ENCODE measurements at places on chromosomes 7 and 10.

GRCh38 chr10:3495281-3495680 is 289.7 kb downstream of the KLF6 start:
- DNase-seq = no peak

DNA sequence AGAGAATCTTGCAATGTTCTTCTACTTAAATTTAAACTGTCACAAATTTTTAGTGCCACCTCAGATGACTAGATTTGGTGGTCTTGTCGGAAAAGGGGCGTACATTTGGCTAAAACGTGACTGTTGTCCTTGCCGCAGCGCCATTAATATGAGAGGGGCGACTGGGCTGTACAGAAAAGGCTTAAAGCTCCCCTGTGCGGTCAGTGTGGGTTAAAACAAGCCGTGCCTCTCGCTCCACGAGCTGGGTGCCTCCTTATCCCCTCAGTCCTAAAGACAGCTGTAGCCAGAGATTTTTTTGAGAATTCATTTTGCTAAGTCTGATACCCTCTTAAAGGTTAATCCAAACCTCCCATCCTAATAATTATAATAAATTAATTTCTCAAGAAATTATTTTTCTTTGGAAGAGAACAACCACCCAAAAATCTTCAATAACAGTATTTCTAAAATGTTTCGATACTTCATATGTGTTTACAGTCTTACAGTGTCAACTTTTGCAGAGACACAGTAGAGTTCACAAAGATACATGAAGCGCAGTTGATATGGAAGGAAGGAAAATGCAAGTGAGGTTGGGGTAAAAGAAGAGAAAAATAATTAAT is 68.6 kb downstream of the C7orf25 start:
- peak; percentile 29 for DNase-seq

DNA sequence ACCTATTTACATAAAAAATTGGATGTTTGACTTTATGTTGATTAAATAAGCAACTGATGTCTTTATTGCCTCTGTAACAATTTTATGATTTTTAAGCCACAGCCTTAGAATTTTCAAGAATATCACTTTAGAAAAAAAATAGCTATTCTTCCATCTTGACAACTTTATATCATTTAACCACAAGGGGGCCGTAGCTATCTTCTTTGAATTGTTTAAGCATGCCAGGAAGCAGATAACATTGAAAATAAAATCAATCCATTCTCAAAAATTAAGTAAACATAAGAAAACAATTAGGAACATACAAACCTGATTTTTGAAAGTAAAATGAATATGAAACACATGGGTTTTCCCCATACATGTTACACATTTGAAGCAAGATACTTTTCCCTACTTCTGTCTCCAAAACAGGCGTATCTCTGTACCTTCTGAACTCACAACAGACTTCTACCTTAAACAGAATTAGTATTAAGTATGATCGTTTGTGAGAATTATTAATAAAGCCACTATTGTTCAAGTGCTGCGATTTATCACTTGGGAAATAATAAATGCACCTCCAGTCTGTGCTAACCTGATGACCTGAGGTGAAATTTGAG is 209.0 kb downstream of the CACNA2D1 start:
- peak; percentile 9 for DNase-seq

- no peak for DNase-seq
Measured at GRCh38 chr7:139693651-139694388, 84.0 kb downstream of the HIPK2 start.

DNA sequence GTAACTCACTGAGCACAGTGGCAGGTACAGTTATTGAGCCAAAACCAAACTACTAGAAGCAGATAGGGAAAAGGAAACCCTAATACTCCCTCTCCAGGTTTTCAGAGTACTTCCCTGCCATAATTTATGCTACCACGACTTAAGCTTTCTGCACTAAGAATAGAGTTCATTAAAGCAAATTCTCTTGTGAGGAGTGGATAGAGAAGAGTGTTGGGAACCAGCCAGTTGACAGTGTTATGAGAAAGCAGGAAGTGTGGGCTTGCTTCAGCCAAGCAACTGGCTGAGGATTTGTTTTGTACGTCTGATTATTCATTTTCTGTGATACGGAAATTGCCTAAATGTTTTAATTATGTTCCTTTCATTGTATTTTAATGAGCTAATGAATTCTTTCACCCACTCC is 280.5 kb downstream of the KIF20B start:
- DNase-seq = peak; percentile 18

DNA sequence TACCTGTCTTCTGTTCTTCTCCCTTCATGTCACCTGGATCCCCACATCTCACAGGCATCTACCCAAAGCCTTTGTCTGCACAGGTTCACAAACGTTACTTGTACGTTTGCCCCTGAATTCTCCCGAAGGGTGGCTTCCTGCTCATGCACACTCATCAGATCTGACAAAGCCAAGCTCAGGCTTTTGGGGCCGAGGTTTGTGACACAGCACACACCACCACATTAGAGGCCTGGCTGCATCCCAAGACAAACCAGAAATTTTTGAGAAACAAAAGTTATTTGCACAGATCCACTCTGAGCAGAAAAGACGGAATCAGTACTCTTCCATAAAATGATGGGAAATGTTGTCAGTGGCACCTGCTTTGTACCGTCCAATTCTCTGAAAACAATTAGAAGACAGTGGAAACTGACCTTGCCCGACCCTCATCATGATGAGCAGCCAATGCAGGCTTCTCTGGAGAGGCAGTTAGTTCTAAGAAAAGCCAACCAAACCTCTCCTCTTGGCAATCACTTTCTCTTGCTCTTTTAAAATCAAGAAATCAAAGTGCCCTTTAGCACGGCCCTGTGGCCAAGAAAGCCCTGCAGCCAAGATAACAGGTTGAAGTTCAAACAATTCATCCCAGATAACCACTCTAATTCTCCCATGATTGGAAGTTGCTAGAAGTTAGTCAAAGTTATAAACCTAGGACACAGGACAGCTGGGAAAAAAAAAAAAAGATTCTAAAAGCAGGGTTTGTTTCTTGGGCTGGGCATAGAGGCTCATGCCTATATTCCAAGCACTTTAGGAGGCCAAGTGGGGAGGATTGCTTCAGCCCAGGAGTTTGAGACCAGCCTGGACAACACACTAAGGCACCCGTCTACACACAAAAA is 13.6 kb upstream of the SVIL start:
- no peak for DNase-seq

- DNase-seq = no peak
Measured at GRCh38 chr7:81768951-81769778, 682 bp downstream of the HGF start.

- peak; percentile 50 for DNase-seq
Measured at GRCh38 chr7:159025161-159025779, 119.4 kb downstream of the VIPR2 start.

DNA sequence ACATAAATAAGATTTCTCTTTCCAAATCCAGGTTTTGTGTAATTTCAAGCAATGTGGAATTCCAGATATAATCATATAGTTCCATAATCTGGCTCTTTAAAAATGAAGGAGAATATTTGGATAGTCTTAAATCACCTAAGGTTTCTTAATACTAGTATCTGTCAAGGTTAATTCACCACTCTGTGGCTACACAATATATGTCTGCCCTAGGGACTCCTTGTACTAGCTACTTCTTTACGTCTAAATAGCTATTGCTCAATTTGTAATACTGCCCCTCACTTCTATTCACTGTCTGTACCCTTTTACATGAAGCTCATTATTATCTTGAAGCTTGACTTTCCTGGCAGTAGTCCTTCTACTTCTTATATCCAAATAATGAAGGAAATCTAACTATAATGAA is 47.2 kb downstream of the CACNA2D1 start:
- no peak for DNase-seq

GRCh38 chr7:157228864-157229422 is 90.2 kb downstream of the UBE3C start:
- no peak for DNase-seq

DNA sequence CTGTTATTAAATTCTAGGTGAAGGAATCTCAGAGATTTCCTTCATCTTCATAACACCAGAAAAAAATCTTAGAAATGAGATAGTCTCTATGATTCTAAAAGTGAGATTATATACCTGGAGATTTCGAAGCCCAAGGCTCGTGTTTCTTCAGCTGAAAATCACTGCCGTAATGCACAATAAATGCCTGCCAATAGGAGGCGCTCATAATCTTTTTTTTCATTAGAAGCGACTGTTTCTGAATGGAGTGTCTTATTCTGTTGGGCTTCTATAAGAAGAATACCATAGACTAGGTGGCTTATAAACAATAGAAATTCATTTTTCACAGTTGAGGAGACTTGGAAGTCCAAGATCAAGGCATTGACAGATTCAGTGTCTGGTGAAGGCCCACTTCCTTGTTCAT is 294.7 kb downstream of the PRKG1 start:
- no peak for DNase-seq

DNA sequence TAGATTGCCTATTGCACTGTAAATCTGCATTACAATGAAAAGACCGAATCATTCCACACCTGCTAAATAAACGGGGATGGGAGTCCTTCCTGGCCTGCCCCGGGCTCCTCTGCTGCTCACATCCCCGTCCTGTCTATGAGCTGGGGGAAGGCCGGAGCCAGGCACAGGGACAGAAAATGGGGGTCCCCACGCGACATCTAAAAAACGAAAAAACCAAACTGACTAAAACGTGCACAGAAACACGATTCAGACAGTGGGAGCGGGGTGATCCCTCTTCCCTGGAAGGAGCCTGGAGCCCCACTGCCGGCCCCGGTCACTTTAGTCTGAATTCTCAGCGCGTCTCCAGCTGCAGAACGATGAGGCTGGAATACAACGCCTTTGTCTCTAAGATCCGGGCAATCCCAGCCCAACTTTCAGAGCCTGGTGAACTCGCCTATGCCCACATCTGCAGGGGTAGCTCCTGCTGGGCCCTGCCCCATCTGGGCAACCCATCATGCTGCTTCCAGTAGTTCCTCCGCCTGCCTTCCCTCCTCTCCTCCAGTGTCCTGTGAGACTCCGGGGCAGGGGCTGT is 78.0 kb downstream of the ADARB2 start:
- DNase-seq = no peak

DNA sequence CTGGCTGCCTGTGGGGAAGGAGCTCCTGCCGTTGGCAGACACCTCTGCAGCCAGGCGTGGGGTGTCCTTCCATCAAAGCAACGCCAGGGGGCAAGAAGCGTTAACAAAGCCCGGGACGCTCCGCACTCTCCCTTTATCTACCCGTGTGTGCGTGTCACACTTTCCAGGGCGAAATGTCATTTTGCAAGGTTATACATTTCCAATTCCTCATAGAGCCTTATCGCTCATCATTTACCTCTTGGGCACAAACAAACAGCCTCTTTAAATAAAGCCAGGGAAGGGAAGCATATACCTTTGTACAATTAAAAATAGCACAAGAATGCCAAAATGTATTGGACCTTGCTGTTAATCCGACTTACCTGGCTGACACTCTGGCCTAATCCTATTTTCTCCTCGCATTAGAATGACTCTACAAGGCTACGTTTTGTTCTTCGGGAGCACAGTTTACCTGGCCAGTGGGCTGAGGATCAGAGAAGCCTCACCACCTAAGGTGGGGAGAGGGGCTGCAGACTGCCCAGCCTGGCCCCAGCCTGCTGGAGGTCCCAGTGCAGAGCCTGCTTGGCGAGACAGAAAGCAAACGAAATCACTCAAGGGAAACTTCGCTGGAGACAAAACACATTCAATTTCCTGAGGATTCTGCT is 77.6 kb upstream of the EN2 start:
- DNase-seq = peak; percentile 41

DNA sequence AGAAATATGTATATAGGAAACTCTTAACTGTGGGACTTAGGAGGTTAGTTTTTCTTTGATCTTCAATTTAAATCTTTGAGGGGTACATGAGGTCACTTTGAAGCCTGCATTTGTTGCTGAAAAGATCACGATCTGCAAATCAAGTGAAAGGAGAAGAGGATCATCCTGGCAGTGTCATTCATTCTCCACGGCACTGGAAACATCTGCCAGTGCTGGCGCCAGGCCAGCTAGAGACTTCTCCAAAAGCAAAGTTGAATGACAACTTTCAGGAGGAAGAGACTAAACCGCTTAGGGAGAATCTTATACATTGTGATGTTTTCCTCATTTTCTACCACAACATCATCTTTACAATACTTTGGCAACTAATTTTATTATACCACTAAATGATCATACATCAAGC is 42.5 kb downstream of the MRC1 start:
- DNase-seq = no peak

DNA sequence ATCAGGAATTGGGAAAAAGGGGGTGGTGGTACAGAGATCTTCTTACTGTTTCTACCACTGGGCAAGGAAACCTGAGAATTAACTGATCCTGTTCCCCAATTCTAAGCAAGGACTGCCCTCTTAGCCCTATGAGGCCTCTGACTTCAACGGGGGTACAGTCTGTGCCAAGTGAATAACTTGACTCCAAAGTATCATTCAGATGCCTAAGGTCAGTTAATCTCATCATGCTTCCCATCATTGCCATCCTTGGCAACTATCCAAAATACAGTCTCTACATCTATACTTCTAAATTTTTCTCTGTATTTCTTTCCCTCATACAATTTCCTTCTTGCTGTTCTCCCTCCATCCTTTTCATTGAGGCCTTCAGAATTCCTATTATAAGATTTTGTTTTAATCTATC is 10.5 kb downstream of the PPP3CB start:
- DNase-seq = no peak

GRCh38 chr10:26384600-26384999 is 53.5 kb upstream of the APBB1IP start:
- DNase-seq = no peak

DNA sequence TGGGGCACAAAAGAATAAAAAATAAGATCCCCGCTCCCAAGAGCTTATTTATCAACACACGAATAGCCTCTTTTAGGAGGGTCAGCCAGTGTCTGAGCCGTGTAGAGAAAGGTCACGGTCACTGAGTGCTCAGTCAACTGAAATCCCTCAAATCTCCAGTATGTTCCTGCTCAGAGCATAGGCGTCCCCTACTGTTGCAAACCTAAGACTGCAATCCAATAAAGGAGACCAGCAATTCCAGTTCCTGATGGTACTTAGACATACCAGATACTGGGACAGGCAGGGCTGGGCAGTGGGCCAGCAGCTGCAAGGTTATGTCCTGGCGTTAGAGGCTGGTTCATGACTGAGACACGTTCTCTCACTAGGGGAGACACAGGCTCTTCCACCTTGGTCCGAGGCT is 93.6 kb downstream of the CACNB2 start:
- DNase-seq = no peak

DNA sequence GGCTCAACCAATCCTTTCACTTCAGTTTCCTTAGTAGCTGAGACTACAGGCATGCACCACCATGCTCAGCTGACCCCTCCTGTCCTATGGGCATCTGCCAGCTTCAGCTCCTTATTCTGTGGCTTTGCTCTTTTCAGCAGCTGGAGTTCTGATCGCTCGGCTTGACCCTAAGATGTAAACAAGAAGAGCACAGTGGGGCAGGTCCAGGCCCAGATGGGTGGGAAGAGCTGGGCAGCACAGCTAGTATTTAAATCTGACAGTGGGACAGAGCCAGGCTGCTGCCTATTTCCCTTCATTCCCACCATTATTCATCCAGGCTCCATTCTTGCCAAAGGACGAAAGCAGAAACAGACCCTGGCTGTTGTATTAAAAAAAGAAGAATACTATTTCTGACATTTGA is 494.9 kb upstream of the PODXL start:
- no peak for DNase-seq

GRCh38 chr7:154324196-154324595 is 272.0 kb downstream of the DPP6 start:
- no peak for DNase-seq

Measured in HT1080 (cell line).